HS-27A (cell line): ENCODE measurements at places on chromosomes 4 and X.

DNA sequence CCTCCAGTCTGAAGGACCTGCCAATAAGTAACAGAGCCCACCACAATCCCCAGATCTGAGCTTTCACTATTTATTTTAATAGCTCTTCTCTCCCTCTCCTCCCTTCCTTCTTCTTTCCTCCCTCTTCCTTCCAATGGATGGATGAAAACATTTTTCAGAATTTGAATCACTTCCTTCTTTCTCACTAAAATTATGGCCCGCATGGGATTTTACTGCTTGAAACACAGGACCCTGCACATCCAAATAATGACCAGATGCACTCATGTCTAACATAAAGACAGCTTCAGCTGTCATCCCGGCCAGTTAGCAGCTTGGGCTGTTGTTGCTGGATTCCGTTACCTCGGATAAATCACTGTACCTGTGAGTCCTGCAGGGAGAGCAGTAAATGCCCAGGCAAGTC lies 5.4 kb upstream of the PHEX start:
- DNase-seq, result no peak

DNA sequence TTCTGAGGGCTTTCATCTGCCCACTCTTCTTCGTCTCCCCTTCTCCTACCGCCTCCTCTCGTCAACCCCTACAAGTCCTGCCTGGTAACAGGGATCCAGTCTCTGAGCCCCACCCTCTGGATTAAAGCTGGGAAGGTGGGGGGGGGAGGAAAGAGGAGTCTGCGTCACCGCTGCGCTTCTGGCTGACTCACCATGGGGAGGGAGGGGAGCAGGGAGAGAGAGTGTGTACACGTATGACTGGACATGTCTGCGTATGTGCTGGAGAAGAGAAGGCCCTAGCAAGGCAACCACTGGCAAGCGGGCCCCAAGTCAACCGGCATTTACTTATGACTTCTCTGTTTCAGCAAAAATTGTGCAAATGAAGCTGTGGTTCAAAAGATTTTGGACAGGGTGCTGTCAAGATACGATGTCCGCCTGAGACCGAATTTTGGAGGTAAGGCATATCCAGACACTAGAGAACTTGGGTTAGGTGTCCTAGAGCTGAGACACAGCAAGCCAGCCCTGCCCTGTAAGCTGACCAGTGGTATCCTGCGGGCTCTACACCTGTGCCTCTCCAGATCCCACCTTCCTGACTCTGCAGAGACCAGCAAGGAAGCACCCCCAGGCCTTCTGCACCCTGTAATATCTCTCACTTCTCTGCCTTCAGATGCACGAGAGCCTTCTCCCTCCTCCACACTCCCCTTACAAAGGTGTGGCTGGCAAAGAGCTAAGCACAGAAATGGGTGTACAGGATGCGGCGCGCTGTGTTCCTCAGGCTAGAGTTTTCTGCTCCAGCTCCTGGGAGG lies 2.5 kb downstream of the GABRQ start:
- DNase-seq, result no peak

GRCh38 chr4:48974979-48975640 lies 11.0 kb upstream of the CWH43 start:
- no peak for DNase-seq

- DNase-seq, result no peak
Measured at GRCh38 chrX:105526431-105526830, 295.9 kb upstream of the NRK start.

DNA sequence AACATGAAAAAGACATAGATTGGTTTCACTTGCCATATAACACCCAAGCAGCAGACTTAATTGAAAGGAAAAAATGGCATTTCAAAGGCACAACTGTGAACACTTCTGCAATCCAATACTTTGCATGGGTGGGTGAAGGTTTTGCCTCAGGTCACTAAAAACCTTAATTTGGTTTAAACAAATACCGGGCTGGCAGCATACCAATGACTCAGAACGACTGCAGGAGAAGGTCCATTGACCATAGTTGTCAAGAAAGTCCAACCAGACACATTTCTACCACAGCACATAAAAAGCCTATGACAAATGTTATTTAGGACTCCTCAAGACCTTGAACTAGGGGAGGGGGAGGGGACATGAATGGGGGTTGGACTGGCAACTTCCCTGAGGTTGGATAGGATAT lies 183.6 kb upstream of the TRPC5 start:
- DNase-seq, result no peak

DNA sequence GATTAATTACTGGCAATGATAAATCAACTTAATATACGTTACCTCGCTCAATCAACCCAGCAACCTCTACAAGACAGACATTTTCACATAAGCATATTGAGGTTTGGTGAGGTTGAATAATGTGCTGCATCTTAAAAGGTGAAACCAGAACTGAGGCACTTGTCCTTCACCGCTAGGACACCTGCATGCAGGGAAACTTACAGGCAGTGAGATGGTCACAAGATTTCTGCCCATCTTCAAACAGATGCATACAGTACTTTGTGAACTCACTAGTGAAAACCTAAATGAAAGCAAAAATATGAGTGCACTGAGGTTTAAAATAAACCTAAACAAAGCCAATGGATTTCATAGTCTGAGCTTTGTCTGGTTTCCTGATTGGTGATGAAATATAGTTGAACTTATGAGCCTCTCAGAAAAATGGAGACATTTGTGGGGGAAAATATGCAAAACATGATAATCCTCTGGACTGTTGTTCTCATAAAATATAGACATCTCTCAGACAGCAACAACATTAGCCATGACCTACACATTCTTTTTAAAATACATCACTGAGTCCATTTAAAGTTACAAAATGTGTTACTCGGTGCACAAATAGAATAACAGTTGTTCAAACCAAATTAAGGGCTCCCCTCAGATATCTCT lies 20.9 kb upstream of the PRSS12 start:
- DNase-seq, result no peak

- DNase-seq, result no peak
Measured at GRCh38 chrX:129631849-129632248, 22.9 kb downstream of the APLN start.

- DNase-seq, result no peak
Measured at GRCh38 chr4:536351-536972, 37.5 kb downstream of the PIGG start.
